ENCODE measurements at places on chromosomes 7 and 10. TPM values are rescaled to one million over a fixed set of nuclear protein-coding genes. Genes with fewer than 3 reads are reported as not detected.

TPK1 gene
- polyA plus RNA-seq, result 19.7 TPM

OR2A1 gene
- 0.46 TPM for polyA plus RNA-seq

DNA sequence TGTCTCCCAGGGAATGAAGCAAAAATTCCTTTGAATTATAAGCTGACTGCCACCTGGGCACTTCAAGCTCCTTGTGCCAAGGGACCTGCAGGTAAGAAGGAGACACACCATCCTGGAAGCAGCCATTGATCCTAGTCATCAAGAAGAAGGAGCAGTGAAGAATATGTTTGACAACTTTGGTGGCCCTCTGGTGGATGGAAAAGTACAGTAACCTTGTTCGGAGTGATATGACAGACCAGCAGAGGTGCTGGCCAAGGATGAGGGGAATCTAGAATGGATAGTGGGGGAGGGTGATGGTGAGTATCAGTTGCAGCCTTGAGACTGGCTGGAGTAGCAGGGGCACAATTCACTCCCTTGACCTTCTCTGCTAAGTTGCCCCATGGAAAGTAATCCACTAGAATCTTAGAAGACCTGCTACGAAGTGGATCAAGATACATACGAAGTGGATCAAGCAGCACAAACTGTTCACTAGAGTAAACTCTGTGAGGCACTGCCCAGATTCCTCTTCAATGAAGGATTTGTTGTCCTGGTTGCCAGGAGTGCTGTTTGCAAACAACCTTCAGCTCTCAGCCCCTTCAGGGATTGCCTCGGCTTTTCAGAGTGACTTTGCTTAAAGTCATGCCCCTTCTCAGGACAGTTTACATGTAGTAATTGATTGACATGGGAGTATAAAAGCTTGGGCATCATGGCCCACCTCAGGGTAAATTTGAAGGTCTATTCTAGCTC is 44.8 kb upstream of the ORC5 start:
- DNase-seq, result no peak

GRCh38 chr7:32164341-32164996 is 94.3 kb upstream of the PDE1C start:
- peak; percentile 46 for DNase-seq

- peak; percentile 84 for DNase-seq
These were observed at the start of gene KIAA1549 for GRCh38 chr7:138981332-138982203. Gene KIAA1549 (minus strand): TSS chr7:138981389. CDS start chr7:138981269, 120 bp downstream.
